ENCODE measurements at places on chromosomes 7 and 10.
A peak's percentile ranks its signal among the peaks of the same experiment; 100 is the strongest.

GRCh38 chr7:100588438-100588837, 2.3 kb downstream of the FBXO24 start:
- no peak for DNase-seq

DNA sequence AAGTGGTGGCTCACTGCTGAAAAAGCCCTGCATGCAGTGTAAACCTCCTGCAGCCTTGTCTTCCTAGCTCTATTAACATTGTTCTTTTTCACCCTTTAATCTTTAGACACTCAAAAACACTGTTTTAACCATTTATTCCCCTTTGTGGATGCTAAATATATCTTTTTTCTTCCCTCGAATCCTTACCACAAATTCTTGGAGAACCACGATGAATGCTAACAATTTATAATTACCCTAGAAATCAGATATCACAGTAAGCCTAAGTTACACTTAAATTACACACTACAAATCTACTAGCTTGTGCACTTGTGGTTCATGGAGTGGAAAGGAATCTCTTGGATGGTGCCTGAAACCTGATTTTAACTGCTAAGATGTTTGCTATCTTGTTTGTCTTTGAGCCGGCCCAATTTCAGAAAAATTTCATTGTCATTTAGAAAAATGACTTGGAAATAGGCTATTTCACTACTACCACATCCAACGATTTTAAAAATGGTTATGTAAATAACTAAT, 125.1 kb upstream of the NOBOX start:
- DNase-seq = no peak

DNA sequence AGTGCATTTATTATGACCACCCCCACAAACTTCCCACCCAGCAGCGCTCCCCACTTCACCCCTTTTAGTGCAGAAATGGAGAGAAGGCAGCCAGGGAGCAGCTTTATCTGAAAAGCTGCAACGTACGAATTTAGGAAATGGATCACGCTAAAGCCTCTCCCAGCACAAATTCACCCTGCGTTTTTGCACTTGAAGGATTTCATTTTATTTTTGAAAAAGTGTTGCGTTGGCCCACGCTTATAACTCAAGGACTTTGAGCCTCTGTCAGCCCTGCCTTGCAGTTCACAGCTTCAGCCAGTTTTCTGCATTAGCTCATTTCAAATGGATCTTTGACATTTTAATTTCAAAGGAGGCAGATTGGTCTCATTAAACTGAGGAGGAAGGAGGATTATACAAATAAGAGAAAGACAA, 556.1 kb downstream of the KCNMA1 start:
- no peak for DNase-seq

- DNase-seq = no peak
Observed at GRCh38 chr7:123656544-123657303, 1.1 kb downstream of the LMOD2 start.

DNA sequence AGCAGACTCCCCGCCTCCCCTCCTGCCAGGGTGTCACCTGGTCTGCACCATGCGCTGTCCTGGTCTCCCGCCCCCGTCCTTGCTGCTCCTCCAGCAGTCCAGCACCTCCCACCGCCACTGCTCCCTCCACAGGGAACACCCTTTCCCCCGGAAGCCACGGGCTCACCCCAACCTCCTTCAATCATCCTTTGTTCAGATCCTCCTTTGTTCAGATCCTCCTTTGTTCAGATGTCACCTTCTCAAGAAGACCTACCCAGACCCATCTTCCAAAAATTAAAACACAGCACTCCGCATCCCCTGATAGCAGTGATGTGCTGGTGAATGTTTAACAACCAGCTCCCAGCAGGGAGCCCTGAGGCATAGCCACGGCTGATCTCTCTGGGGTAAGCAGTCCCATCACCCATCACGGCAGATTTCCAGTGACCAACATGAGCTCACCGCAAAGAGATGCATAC, 237.7 kb downstream of the USP6NL start:
- DNase-seq = no peak

- peak; percentile 31 for DNase-seq
Observed at GRCh38 chr7:66921396-66921917, 432 bp downstream of the TMEM248 start.

- no peak for DNase-seq
Observed at GRCh38 chr10:124624466-124624865, 119.7 kb downstream of the FAM53B start.

DNA sequence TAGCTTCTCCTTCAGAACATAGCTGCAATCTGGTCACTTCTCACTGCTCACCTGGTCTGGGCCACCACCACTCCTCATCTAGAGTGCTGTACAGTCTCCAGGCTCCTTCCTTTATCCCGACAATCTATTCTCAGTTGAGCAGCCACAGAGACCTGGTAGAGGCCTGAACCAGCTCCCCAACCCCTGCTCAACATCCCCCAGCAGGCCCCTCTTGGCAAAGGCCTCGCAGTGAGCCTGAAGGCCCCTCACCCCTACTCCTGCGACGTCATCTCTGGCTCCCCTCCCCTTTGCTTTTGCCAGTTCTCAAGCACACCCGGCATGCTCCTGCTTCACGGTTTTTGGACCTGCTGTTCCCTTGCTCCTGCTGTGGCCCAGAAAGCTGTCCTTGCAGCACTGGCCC, 113.9 kb downstream of the ARHGAP22 start:
- DNase-seq = no peak

GRCh38 chr10:21368022-21368582, 157.4 kb downstream of the SKIDA1 start:
- no peak for DNase-seq

DNA sequence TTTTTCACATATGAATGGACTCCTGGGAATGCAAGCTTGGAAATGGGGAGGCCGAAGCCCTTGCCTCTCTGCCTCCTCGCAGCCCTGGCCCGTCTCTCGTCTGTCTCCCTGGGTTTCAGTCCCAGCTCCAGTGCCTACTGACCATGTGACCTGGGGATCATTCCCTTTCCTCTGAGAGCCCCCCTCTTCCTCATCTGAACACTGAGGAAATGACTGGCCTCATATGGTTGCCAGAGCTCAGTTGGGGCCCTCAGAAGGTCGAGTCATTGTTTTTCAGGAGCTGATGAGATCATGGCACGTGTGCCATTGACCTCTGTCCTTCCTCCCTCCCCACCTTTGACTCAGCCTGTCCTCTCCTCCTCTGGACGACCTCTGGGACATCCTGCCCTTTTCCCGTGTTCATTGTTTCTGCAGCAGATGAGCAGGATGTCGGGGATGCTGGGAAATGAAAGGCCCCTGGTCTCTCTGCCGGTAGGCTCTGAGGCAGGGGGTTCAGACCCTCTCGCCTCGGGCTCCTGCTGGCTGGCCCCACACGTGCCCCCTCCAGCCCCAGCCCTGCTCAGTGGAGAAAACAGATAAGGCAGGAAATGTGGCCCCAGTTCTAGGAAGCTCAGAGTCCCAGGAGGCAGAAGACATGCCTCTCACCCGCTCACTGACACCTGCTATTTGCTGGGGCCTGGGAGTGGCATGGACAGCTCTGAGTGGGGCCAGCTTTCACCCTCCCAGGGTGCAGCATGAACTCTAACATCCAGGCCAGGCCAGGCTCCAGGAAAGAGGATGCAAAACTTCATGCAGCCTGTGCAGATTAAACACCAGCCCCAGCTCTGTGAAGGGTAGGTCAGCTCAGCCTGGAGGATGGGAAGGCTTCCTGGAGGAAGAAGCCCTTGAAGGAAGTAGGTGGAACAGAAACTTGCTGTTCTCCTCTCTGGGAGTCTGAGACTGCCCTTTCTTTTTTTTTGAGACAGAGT, 8.3 kb upstream of the PPP1R35 start:
- DNase-seq = peak; percentile 59

DNA sequence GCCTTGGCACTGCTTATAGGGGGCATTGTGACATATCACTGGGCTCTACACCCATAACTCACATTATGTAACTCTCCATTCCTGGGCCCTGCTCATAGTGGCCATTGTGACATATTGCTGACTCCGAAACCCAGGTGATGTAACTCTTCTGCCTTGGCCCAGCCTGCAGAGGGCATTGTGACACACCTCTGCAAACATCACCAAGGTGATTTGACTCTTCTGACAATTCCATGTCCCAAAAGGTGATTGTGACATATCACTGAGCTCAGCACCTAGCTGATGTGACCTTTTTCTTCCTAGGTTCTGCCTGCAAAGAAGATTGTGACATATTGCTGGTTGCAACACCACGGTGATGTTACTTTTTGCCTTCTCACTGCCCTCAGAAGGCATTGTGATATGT, 36.5 kb upstream of the ZNF680 start:
- DNase-seq = no peak

DNA sequence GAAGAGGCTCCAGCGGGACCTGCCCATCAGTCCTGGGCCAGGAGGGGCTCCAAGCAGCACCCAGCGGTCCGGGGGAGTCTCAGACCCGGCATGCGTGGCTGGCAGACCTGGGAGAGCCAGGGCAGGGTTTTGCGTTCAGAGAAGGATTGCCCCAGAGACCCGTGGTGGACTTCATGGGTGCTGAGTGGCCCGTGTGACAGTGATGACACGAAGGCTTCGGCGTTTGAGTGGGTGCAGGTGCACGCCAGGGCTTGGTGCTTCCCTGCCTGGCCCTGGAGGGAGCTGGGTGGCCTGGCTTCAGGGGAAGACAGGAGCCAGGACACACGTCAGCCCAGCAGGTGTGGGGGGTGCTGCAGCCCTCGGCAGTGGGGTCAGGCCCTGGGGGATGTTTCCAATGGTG, 13.9 kb downstream of the ORAI2 start:
- no peak for DNase-seq

- no peak for DNase-seq
Observed at GRCh38 chr10:19713159-19713558, 103.1 kb upstream of the PLXDC2 start.

GRCh38 chr10:66981361-66982052, 55.7 kb downstream of the LRRTM3 start:
- no peak for DNase-seq

- no peak for DNase-seq
Observed at GRCh38 chr7:39099146-39099545, 121.4 kb downstream of the POU6F2 start.

- DNase-seq = no peak
Observed at GRCh38 chr10:52950578-52950977, 178.0 kb upstream of the MBL2 start.

DNA sequence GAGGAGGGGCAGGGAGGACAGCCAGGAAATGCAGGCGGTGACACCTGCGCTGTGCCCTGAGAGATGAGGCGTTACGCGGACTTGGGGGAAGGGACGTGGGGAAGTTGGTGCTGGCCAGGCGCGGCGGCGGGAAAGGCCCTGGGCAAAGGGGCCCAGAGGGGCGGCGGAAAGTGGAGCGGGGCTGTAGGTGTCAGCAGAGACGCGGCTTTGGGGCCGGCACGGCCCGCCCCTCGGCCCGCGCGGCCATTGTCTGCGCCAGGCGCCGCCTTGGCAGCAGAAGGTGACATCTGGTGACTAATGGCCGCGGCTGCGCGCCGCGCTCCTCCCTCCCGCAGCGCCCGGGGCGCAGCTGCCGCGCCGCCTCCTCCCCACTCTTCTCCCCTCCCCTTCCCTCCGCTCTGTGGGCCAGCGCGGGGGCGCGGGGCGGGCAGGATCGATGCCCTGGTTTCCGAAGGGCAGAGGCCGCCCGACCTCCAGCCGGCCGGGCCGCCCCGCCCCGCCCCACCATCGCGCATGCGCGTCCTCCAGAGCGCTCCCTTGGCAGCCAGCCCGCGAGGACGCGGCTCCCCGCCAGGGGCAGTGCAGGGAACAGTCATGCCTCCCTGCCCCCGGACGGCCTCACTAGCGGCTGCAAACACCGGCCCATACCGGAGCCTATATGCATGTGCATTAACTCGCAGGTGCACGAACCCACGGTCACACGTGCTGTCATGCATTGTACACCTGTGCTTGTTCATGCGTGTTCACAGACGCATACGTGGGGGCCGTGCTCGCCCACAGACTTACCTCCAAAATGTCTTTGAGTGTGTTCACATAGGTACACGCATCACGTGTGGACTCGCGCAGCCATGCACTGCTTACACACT, 269.6 kb downstream of the RPS24 start:
- peak; percentile 96 for DNase-seq

DNA sequence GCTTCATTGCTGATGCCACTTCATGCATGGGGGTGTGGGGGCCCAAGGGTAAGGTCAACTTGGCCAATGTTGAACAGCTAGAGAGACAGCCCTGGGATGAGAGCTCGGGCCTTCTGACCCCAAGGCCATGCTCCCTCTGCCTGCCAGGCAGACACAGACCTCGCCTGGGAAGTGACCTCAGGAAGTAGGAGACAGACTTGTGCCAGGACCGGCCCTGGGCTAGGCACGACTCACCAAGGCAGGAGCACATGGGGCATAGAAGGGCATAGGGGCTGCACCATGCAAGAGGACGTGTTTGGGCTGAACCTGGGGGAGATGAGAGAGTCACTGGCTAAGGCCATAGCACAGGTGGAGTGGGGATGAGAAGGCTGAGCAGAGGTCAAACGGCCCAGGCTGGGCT, 27.1 kb downstream of the ZCCHC24 start:
- DNase-seq = no peak

DNA sequence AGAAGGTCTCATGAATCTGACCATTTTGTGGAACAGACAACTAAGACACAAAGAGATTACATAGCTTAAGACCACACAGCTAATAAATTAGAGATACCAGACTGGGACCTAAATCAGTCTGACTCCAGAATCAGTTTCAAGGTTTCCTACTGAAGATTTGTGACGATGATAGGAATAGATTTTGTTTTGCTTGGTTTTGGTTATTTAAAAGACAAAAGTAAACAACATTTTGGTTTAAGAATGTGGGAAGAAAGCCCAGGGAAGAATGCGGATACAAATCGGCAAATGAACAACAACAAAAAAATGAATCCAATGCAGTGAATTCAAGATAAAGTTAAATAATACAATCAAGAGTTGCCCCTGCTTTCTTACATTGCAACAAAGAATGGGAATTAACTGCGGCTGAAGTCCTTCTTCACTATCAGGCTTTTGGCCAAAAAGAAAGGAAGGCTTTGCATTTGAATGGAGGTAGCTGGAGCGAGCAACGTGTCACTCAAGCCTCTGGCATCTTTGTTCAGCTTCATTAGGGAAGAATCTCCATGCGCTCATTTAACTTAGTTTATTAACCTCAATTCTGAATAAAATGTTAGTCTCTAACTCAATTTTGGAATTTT, 210.8 kb downstream of the ADAM12 start:
- DNase-seq = no peak

DNA sequence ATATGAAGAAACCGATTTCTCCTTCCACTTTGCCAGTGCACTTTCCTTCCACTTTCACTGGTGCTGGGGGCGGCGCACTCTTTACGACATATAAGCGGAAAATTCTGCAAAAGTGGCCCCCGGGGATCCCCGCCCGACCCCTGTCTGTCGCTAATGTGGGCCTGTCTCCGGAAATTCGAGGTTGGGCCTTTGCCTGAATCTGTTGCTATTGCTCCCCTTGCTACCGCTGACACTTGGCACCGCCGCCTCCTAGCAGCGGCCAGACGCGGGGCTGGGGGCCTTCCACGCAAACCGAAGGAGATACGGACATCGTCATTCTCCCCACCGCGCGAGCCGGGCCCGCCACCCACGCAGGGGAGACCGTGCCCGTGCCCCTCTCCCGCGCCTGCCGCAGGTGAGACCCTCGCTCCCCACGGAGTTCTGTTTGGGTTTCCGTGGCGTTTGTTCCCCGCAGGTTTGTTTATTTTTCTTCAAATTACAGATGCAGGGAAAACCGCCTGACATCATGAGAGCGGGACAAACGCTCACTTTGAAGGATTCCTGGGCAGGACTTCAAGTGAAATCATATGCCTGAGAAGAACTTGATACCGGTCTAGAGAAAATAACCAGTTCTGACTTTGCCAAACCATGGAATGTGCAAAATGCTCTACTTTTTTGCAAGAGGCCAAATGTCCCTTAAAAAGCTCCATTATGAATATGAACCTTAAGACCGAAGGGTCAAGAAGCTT, 5.0 kb downstream of the TWIST1 start:
- DNase-seq = no peak

- DNase-seq = no peak
Observed at GRCh38 chr10:69222157-69223027, 2.3 kb downstream of the HKDC1 start.

GRCh38 chr10:1109795-1110673, 53.8 kb downstream of the WDR37 start:
- DNase-seq = peak; percentile 32
